Naive thymus-derived CD8-positive, alpha-beta T cell (primary cell): ENCODE measurements at places on chromosomes 6 and 20. TPM values are rescaled to one million over a fixed set of nuclear protein-coding genes. Genes with fewer than 3 reads are reported as not detected.

The ATXN1 gene
- 39.8 TPM for total RNA-seq

The MTFR2 gene
- 3.5 TPM for total RNA-seq

The HLA-DMB gene
- 23.5 TPM for total RNA-seq

The SCUBE3 gene
- 0.05 TPM for total RNA-seq

The ZNF334 gene
- total RNA-seq: 0.81 TPM

The MAP7 gene
- total RNA-seq: not detected

The INSM1 gene
- total RNA-seq: not detected

The COL12A1 gene
- not detected for total RNA-seq

The TAF11 gene
- 32.7 TPM for total RNA-seq

The WFDC13 gene
- total RNA-seq: not detected

The OPN5 gene
- total RNA-seq: not detected

The SAMD10 gene
- total RNA-seq: 9.3 TPM

The SIM1 gene
- not detected for total RNA-seq

The NMBR gene
- not detected for total RNA-seq

The SYCP2L gene
- total RNA-seq: not detected

The SLC26A8 gene
- not detected for total RNA-seq

The GPX5 gene
- not detected for total RNA-seq

The GABBR1 gene
- total RNA-seq: 36.4 TPM

The FBXO30 gene
- 5.1 TPM for total RNA-seq

The ABCF1 gene
- total RNA-seq: 71.3 TPM

The MOG gene
- total RNA-seq: not detected

The RWDD1 gene
- 38.0 TPM for total RNA-seq

The MYL9 gene
- total RNA-seq: not detected

The MUC21 gene
- total RNA-seq: not detected

The COX4I2 gene
- not detected for total RNA-seq

The CASS4 gene
- 12.9 TPM for total RNA-seq

The CTAGE9 gene
- not detected for total RNA-seq

The WFDC2 gene
- total RNA-seq: 0.73 TPM

The LST1 gene
- total RNA-seq: 19.1 TPM

The ADNP gene
- 73.8 TPM for total RNA-seq
